NCI-H1417 treated with DMSO at 0.1 percent for 48 hours (cell line): ENCODE measurements at places on chromosomes 1 and 21.

DNA sequence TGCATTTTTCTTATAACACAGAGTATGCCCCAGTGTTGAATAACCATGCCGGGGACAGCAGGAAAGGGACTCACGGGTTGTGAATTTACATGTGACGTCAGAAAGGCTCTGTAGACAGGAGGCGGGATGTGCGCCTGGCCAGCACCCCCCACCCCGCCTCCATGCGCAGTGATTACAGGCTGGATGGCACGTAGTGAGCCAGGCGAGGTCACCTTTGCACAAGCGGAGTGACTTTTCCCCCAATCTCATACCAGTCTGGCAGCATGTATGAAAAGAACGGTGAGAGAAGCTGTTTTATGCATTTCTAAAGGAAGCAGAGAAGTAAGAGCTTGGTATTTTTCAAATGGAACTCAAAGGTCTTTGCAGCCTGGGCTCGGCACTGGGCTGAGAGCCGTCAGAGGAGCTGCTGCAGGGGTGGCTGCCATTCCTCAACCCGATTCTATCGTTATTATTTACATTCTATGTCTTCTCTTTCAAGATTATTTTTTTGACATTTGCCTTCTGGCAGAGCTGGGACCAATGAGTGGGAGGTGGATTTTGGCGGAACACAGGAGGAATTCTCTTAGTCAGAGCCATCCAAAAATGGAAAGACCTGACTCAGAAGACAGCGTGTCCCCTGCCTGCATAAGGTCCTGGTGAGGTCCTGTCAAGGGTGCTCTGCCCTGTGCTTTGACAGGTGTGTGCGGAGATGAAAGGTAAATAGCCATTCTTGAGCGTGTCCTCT is 115.6 kb upstream of the SLC45A1 start:
- DNase-seq, result no peak

GRCh38 chr1:168285521-168285790 is 4.8 kb downstream of the TBX19 start:
- no peak for DNase-seq

GRCh38 chr21:45401054-45401518 is 3.9 kb upstream of the COL18A1 start:
- DNase-seq, result no peak

DNA sequence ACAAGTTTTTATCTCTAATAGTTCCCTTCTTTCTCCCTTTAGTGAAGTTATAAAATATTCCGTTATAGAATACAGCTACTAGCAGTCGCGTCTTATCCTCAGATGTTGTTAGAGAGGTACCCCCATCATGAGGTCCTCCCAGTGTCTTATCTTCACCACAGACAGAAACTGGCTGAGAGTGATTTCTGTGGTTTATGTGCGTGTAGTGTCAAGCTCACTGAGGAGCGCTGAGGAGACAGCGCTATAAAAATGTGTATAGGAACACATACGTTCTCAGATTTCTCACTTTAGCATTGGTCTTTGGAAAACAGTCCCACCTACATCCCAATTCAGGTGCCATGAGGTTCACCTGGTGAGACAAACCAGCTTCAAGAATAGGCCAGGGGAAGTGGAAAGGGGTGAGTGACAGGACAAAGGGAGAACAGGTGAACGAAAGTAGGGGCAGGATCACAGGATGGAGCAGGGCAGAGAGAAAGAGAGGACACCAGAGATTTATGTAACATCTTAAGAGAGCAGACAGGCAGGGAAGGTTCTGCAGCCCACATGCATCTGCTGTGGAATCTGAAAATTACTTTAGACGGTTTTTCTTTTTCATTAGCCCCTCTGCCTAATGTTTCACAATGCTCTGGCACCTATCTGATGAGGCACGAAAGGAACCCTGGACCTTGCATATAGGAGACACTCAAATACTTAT is 2.7 kb upstream of the PLEKHO1 start:
- no peak for DNase-seq

DNA sequence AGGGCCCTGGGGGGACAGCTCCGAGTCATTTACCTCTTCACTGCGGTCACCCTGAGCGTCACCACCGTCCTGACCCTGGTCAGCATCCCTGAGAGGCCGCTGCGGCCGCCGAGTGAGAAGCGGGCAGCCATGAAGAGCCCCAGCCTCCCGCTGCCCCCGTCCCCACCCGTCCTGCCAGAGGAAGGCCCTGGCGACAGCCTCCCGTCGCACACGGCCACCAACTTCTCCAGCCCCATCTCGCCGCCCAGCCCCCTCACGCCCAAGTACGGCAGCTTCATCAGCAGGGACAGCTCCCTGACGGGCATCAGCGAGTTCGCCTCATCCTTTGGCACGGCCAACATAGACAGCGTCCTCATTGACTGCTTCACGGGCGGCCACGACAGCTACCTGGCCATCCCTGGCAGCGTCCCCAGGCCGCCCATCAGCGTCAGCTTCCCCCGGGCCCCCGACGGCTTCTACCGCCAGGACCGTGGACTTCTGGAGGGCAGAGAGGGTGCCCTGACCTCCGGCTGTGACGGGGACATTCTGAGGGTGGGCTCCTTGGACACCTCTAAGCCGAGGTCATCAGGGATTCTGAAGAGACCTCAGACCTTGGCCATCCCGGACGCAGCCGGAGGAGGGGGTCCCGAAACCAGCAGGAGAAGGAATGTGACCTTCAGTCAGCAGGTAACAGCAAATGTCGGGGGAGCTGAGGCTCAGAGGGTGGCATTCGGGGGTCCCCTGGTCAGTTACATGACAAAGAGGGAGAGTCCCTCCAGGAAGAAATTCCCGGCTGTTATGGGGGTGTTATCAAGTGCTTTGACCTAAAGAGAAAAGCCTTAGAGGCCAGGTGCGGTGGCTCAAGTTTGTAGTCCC is 12.6 kb downstream of the SLC45A1 start:
- no peak for DNase-seq

- DNase-seq, result no peak
Observed at GRCh38 chr1:94067196-94067595, 53.8 kb downstream of the ABCA4 start.

DNA sequence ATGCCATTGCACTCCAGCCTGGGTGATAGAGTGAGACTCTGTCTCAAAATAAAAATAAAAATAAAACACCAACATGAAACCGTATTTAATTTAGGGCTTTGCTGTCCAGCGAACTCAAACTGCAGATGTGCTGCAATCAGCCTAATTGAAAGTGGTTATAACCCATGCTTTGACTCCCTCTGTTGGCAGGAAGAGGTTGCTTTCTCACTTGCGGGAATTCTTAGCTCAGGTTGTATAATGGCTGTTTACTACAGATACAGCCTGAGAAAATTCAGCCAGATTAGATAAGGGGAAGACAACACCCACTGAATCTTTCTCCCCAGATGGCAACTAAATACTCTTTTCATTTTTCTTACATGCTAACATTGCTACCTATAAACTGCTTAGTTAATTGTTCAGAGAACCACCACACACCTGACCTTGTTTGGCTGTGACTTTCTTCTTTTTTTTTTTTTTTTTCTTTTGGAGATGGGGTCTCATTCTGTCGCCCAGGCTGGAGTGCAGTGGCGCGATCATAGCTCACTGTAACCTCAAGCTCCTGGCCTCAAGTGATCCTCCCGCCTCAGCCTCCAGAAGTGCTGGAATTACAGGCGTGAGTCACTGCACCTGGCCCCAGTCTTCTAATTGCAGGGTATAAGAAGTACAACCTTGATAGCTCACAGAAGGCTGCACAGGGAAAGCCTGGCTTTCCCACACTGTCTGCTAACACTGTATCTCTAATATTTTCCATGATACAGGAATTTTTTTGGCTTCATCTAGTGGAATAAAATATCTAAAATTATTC is 34.6 kb downstream of the DNTTIP2 start:
- peak; percentile 48 for DNase-seq

DNA sequence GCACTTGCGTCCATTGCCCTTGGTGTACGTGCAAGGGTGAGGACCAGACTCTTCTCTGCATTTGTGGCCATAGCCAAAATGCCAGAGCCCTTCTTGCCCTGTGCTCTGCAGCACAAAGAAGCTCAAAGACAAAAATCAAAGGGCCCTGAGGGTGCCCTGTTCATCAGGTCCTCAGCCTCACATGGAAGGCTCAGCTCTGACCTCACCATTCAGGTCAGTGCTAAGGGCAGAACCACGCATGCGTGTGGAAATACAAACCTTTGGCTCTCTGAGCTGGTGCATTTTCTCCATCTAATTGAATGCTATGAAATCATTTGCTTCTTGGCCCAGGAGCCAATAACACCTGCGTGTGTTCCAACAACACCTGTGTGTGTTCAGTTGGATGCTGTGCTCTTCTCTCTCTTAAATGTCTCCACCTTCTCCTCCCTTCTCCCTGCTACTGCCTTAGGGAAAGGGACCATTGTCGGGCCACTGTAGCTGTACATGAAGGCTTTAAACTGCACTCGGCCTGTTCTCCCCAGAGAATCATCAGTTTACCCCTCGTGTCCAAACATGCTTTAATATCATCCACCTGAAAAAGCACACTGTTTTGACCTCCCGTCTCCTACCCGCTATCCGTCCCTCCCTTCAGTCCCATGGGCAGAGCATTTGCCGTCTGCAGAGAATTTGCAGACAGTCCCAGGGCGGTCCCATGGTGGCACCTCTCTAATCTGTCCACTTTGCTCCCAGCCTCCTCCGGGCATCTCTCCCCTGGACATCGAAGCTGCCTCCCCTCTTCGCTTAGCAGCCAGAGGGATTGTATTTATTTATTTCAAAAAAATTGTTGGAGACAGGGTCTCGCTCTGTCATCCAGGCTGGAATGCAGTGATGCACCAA is 60.6 kb downstream of the EVA1C start:
- no peak for DNase-seq

DNA sequence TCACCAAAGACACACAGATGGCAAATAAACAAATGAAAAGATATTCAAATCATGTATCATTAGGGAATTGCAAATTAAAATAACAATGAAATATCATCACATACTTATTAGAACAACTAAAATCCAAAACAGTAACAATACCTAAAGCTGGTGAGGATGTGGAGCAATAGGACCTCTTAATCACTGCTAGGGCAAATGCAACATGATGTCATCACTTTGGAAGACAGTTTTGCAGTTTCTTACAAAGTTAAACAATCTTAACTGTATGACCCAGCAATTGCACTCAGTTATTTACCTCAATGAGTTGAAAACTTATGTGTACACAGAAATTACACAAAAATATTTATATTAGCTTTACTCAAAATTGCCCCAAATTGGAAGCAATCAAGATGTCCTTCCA is 47.3 kb downstream of the SELENOF start:
- no peak for DNase-seq

DNA sequence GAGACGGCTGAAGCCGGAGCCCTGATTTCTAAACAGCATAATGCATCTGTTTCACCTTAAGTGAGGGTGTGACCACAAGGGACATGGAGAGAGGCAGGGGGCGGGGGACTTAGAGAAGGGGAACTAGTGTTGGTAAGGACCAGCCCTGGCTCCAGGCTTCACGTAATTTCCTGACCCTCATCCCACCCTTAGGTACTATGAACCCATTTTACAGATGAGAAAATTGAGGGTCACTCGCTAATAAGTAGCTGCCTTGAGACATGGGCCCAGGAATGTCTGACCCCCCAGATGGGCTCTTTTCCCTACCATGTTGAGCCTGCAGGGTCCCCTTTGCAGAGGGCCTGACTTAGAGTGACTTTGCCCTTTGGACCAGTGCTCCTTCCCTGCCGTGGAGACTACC is 4.7 kb downstream of the EPHA8 start:
- no peak for DNase-seq

DNA sequence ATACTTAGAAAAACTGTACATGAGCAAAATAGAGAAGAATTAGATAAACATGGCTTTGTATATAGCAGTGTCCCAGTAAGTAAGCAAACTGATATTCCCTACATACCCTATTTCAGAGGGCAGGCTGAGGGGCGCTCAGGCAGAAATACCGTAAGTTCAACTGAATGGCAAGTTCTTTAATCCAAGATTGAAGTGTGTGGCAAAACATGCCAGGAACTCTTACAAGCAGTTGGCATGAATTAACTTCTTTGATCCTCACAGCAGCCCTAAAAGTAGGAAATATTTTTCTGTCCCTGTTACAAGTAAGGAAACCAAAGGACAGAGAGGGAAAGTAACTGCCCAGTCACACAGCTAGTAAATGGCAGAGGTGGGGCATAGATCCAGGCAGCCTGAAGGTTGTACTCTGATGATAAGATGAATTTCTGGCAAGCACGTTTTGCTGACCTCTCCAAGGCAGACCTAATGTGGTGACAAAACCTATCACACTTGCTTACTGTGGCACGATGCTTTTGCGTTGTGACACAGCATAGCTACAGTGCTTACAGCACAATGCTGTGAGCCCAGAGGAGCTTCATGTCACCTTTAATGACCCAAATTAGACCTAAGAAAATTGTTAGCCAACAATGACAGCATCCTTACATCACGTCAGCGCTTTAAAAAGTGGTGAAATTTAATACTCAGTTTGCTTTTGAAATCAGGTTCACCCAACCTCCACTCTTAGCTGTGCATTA is 35.0 kb upstream of the THEM4 start:
- DNase-seq, result no peak

DNA sequence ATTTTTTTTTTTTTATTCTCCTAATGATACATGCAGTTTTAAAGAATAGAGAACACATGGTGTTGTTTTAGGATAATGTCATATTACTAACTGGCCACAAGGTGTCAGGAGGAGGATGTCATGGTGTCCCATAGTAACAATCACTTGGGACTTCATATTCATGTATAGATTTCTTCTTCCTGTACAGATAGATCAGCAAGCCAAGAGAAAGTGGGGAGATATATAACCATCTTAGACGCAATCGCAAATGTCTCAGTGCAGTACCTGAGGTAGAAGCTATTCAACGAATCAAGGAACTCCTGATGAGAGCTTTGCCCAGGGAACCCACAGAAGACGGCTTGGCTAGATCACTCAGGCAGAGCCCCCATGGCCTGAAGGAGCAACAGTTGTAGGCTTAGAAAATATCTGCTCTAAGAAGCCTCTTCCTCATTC is 12.3 kb downstream of the OR2T11 start:
- DNase-seq, result no peak

GRCh38 chr1:196078691-196079090 is 529.5 kb downstream of the KCNT2 start:
- DNase-seq, result no peak

DNA sequence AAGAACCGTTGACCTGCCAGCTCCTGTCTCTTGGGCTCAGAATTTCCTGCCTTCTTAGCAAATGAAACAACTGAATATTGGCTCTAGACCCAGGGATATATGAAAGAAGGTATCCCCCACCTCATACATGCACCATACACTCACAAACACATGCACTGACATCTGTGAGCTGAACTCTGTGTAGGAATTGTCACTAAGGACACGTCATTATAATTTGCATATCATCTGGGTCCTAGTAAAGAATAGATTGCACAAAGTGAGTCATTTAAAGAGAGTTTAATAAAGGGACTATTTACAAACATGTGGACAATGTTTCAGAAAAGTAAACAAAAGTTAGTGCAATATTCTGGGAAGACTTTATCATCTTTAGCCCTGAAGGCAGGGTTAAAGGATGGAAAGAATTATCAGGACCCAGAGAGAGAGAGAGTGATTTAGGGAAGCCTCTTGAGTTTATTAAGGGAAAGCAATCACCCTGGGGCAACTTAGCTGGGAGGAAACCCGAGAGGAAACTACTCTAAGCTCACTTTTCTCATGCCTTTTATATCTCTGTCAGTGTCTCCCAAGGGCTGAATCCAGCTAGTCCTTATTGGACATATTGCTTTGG is 74.1 kb upstream of the PLA2G4A start:
- no peak for DNase-seq
